Neural crest cell (in vitro differentiated cells): ENCODE measurements at places on chromosomes 6 and 20.

DNA sequence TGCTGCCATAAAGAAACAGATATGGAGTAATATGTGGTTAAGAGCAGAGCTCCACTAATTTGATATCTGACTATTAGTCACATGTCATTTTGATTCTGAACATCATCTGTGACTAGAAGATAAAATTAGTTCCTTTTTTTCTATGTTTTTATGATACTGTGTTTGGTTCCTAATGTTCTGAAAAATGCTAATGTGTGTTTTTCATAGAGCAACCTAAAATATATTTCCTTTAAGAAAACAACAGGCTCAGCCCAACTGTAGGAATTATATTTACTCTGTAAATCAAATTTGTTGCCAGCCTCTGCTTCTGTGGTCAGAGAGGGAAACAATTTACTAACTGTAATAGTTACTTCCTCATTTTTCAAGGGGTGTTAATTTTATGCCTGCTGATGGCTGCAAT, 33.3 kb upstream of the TXLNB start:
- no peak for DNase-seq

DNA sequence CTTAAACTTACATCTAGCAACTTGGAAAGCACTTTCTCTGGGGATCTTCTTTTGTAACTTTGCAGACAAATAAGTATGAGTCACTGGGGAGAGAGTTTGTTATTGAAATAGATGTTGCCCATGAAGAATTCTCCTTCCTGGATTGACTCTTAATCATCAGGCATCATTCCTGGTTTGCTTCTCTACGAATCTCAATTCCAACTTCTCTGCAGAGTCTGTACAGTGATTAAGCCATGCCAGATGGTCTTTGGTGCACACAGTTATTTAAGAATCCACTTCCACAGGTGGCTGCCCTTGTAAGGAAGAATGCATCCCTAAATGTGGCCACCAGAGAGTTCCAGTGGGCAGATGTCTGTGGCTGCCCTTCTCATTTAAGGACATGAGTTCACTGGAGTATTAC, 25.7 kb downstream of the MYCT1 start:
- DNase-seq = no peak

GRCh38 chr6:1418471-1419191, 29.3 kb downstream of the FOXF2 start:
- no peak for DNase-seq

- no peak for DNase-seq
Measured at GRCh38 chr20:24948939-24949679, at the start of gene CST7. TSS of gene CST7 (plus strand) at chr20:24949269. CDS start at chr20:24949506, 237 bp downstream.

- no peak for DNase-seq
Measured at GRCh38 chr6:169085466-169085865, 168.2 kb downstream of the THBS2 start.

DNA sequence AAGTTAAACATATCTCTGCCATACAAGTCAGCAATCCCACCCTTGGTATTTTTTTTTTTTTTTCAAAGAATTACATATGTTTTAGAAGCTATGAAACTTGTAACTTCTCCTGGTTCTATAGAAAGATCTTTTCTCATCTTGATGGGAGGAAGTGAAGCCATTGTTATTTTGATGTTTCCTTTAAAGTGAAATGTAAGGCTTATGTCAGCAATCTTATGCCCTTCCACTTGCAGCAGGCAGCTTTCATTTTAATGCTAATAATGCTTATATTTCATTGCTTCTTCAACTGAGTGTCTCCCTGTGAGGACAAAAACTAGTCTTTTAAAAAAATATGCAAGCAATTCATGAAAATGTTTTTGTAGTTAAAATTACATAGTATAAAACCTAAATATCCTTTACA, 1614.7 kb downstream of the KHDRBS2 start:
- DNase-seq = no peak

DNA sequence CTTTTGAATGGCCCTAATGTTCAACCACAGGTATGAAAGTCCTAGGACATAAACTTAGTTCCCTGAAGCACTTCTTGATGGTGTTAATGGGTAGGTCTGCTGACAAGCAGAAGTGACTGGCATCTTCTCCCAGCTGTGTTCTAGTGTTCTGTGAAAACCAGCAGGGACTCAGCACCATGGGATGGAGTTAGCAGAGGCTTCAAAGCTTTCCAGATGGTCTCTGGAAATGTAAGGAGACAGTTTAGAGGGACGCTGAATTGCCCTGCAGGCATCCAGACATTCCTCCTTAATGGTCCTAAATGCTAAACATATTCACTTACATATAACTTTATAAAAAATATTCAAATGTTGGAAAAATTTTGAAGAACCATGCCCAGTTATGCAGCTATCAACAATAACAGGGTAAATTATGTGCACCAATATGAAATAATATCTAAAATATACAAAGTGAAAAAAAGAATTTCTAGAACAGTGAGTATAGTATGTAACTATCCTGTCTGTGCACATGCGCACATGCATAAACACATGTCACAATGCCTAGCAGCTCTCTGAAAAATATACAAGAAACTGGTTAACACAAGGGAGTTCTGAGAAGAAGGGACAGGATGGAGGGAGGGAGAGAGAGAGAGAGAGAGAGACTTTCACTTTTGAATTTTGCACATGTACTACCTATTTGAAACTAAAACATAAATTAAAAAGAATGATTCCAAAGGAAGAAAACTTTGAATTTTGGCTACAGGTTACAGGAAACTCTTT, 87.2 kb downstream of the PRDM1 start:
- DNase-seq = no peak

GRCh38 chr6:167426651-167427050, 101.8 kb downstream of the TTLL2 start:
- DNase-seq = no peak
